ENCODE measurements at places on chromosomes 1 and 21.

- DNase-seq = no peak
These were observed 58.1 kb downstream of the LHX4 start for GRCh38 chr1:180287988-180288705.

GRCh38 chr1:177897998-177898654 lies 71.7 kb downstream of the SEC16B start:
- no peak for DNase-seq

GRCh38 chr1:179743679-179744400 lies 749 bp downstream of the FAM163A start:
- DNase-seq = no peak

DNA sequence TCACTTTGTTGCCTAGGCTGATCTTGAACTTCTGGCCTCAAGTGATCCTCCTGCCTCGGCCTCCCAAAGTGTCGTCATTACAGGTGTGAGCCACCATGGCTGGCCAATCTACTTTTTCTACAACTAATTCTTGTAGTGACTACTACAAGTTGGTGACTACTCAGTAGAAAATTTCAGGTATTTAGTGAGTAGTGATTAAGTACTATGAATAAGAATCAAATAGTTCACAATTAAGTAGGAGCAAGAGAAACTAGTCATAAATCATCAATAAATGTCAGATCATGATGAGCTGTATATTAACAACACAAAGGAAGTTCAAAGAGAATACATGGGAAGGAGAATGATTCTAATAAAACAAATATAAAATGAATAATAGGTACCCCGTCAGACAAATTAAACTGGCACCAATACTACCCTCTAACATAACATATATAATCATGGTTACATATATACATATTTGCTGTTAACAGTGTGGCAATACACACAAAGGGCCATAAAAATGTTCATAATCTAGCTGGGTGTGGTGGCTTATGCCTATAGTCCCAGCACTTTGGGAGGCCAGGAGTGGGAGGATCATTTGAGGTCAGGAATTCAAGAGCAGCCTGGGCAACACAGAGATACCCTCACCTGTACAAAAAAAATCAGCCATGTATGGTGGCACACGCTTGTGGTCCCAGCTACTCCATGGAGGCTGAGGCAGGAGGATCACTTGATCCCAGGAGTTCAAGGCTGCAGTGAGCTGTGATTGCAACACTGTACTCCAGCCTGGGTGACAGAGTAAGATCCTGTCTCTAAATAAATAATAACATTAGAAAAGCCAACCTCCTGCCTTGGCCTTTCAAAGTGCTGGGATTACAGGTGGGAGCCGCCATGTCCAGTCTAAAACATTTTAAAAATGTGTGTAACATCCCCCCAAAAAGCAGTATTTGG lies 19.1 kb downstream of the YY1AP1 start:
- DNase-seq = no peak

GRCh38 chr1:236063919-236064673 lies 794 bp downstream of the NID1 start:
- DNase-seq = no peak

Measured in smooth muscle cell of the brain vasculature (primary cell).